ENCODE measurements at places on chromosomes 2 and 18.

DNA sequence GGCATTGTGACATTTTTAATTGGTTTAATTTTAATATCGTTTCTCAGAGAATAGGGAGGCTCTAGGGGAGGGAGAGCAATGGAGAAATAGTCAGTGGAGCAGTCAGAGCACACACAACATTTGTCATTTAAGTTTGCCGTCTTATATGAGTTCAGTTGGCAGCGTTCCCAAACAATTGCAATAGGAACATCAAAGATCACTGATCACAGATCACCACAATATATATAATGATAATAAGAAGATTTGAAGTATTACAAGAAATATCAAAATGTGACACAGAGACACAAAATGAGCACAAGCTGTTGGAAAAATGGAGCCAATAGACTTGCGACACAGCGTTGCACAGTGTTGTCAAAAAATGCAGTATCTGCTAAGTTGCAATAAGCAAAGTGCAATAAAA is 303.7 kb downstream of the CDH19 start:
- no peak for DNase-seq

GRCh38 chr2:222039821-222040220 is 259.0 kb downstream of the PAX3 start:
- DNase-seq = no peak

- no peak for DNase-seq
Observed at GRCh38 chr2:151171186-151171585, 90.5 kb downstream of the RBM43 start.

DNA sequence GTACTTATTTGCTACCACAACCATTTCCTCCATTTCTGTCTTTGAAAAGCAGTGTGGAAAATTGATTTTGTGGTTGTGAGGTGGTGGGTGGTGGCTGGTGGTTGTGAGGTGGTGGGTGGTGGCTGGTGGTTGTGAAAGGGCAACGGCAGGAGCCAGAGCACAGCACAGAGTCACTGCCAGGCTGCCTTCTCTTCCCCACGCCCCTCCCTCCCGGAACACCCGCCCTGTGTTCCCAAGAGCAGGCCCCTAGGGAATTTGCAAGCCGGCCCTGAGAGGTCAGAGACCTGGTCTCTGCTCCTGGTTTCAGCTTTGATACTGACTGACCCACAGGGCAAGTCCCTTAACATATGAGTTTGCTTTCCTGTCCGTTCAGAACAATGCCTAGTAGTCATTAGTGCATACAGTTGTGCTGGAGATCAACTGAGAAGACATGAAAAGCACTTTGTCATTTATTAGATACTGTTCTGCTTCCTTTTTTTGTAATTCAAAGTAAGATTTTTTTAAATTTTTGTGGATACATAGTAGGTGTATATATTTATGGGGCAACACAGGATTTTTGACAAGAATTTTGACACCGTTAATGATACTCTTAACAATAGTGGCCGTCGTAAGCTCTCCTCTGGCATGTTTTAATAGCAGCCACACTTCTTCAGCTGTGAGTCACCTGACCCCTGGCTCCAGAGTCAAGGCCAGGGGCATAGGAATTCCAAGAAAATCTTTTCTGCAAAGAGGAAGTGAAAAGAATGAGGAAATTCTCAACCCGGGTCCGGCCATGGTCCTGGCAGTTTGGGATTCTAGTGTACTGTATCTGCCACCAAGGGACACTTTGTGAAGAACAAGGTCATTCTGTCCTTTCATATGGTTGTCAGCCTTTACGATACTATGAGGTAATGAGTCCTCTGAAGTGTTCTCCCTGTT is 53.2 kb downstream of the ITGA6 start:
- DNase-seq = no peak

- DNase-seq = no peak
Observed at GRCh38 chr2:48315896-48316194, 214.1 kb upstream of the STON1 start.

GRCh38 chr2:24076849-24077534 is 866 bp upstream of the SF3B6 start:
- DNase-seq = no peak

GRCh38 chr2:105822186-105822585 is 77.5 kb downstream of the NCK2 start:
- DNase-seq = no peak

DNA sequence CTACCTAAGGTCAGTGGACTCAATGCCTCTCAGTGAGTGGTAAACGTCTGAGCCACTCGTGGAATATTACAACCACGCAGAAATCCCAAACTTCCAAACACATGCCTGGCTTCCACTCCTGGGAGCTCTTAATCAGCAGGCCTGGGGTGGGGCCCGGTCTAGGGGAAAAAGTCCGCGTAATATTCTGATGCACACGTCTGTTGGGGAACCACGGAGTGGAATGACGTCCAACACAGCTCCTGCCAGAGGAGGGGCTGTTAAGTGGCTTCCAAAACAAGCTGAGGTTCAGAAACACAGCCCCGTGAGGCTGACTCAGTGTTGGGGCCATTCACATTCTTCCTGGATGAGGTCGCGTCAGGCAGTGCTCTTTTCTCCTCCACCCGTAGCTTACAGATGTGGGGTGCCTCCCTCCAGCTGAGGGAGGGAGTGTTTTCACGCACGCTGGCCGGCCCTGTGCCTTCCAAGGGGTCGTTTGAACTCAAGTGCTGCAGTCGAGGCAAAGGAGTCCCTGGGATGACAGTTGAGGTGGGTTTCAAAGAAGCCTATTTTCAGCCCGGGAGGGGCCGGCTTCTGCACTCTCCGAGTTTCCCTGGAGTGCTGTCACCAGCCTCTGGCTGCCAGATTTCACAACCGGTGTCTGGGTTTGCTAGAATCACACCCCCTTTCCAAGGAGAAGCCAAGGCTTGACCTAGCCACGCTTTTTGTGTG is 73.1 kb downstream of the ACKR3 start:
- peak; percentile 98 for DNase-seq

- DNase-seq = no peak
Observed at GRCh38 chr18:6221602-6222014, 193.1 kb downstream of the L3MBTL4 start.

DNA sequence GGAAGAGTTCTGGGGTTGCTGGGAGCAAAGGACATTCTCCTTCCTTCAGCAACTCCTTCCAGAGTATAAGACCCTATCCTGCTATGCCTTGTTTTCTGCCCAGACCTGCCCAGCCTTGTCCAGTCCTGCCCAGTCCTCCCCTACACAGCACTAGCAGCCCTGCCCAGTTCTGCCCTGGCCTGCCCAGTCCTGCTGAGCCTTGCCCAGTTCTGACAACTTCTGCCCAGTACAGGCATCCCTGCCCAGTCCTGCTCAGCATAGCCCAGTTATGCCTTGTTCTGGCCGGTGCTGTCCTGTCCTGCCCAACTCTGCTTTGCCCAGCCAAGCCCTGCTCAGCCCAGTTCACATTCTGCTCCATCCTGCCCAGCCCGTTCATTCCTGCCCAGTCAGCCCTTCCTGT is 44.9 kb upstream of the ALK start:
- no peak for DNase-seq

DNA sequence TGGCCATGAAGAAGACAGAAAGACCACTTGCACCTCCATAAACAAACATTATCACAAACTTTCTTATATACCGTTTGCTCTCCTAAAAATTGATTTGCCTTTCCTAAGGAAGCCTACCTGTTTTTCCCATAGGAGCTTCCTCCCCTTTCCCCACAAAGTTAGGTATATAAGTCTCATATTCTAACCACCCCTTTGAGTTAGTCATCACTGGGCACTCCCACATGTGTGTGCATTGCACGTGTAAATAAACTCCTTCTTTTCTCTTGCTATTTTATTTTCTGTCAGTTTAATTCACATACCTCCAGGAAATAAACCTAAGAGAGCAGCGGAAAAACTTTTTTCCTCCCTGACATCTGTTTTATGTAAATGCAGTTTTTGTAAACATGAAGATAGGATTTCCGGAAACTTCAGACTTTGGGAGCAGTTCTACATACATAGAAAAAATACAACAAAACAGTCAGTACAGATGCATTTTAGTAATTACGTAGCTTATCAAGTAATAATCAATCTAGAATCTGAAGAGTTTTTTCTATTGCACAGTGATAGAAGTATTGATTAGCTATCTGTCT is 46.6 kb downstream of the PLCL1 start:
- no peak for DNase-seq

- DNase-seq = peak; percentile 87
Observed at GRCh38 chr2:188983427-188984064, 9.4 kb downstream of the COL3A1 start.

DNA sequence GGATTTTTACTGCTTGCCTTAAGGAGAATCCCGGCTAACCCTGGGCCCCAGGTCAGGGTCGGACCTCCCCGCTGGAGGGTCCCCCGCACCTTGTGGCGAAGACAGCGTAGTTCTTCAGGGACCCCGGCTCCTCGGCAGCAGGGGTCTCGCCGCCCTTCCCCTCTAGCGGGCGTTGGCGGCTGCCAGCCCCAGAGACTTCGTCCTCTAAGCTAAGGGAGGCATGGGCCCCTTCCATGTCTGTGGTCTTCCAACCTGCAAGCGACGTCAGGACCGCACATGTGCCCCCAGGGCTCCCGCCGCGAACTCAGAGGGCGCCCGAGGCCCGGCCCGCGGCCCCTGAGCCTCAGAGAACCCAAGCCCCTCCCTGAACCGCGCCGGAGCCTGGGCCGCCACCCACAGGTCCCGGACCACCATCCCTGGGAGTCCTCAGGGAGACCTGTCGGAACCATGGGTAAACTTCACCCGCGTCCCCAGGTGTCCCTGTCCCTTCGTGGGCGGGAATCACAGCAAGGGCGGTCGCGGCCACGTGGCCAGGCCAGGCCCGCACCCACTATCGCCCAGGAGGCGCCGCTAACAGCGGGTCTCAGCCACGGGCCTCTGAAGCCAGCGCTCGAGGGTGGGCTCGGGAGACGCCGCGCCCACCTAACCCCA is 562 bp downstream of the ANKMY1 start:
- no peak for DNase-seq

GRCh38 chr2:17592731-17593409 is 52.4 kb downstream of the VSNL1 start:
- no peak for DNase-seq

DNA sequence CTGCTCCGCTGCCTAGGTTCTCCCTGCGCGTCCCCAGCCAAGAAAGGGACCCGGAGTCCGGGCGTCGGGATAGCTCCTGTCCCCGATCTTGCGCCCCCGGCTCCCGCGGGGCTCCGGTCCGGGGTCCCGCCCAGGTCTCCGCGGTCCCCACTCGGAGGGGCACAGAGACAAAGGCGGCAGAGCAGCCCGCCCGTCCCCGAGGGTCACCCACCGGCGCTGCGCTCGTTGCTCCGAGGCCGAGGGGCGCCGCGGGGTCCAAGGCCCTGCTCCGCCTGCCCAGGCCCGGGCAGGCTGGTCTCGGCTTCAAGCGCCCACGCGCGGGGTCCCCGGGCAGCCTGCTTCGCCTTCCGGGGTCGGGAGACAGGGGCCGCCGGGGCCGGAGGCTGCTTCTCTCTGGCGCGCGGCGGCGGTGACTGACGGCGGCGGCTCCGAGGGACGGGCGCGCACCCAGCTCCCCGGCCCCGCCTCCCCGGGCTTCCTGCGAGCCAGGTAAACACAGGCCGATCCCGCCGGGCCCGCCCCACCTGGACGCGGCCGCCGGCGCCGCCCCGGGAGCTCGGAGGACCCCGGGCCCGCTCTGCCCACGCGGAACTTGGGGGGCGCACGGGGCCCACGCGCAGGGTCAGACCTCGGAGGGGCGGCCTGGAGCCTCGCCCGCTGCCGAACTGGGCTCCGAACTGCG is at the start of gene MBP:
MBP (minus strand) TSS at position 415 of the 682 bp plus-strand sequence. CDS start 27,522 bp downstream, outside the sequence.
- no peak for DNase-seq

DNA sequence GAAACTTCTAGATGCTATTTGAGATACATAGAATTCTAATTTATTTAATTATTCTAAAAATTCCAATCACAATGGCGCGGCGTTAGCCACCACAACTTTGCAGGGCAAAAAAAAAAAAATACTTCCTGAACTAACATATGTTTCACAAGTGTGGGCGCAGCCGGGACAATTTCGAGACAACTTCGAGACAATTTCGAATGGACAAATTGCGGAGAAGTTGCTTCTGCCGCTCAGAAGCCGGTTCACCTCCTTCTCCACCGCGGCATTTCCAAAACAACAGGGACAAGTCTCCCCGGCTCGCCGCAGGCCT is 842 bp downstream of the PAX3 start:
- DNase-seq = no peak

- DNase-seq = no peak
Observed at GRCh38 chr18:25247725-25248124, 104.2 kb downstream of the ZNF521 start.

DNA sequence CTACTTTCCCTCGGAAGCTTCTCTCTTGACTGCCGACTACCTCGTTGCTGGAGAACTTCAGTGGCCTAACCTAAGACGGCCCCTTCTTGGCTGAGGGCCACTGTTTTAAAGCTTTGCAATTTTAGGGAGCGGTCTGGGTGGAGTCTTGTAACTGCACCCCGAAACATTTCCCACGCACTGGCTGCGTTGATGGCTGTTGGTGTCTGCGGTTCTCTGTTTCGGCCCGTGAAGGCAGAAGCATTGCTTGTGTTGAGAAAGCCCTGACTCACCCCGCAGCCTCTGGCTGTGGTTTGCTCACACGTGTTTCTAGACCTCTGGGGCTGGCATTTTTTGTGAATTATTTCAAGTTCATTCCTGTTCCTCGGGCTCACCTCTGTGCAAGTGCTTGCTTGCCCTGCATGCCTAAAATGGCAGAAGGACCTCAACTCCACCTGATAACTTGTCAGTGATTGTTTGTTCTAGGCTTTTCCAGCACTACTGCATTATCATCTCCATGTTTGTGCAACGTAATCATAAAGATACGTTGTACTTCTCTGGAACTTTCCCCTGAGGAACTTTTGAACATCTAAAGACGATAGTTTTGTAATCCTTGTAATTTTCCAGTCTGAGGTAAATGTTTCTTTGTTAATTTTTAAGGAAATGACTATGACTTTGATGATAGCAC is 94.2 kb upstream of the DLX2 start:
- DNase-seq = peak; percentile 12

DNA sequence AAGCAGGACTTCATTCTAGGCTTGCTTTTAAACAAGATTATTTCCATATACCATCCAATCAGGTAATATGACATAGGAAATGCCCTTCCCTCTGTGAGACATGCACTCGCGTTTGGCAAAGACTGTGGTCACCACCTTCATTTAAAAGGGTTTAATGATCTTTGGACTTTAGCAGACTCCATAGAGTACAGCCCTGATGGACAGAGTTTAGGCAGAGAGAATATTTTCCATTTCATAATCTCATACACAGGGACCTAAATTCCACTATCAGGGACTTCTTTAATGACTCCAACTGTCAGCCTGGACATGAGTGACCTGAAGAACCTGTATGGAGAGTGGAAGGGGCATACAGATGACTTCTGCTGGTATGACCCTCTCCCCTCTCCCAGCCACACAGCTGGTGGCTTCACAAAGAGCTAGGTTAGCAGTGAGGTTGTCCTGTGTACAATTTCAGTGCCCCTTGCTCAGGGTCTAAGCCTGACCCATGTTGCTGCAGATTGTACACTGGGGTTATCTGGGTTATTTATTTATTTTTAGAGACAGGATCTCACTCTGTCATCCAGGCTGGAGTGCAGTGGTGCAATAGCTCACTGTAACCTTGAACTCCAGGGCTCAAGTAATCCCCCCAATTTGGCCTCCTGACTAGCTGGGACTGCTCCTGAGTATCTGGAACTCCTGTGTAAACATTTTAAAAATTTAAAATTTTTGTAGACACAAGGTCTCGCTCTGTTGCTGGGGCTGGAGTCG is 59.2 kb downstream of the PTPRM start:
- DNase-seq = no peak

Measured in AG09319 (cell line).